ENCODE measurements at places on chromosomes 2 and 18. TPM values are rescaled to one million over a fixed set of nuclear protein-coding genes. Genes with fewer than 3 reads are reported as not detected.

DNA sequence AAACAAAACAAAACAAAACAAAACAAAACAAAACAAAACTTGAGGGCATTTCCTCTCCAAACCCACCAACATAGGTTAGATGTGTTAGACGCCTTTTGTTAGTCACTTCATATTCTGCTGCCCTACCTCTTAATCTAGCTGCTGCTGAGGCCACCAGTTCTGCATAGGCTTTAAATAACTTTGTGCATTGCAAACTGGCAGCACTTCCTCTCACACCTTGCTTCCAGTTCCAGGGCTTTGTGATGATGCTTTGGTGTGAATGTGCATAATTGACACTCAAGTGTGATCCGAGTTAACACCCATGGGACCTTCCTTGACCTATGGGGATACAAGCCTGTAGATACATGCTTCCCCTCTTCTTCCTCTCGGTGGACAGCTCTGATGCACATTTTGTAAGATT lies 2.3 kb upstream of the SERPINB11 start:
- DNase-seq, result no peak

Gene DNAJC10
- polyA plus RNA-seq, result 204 TPM

DNA sequence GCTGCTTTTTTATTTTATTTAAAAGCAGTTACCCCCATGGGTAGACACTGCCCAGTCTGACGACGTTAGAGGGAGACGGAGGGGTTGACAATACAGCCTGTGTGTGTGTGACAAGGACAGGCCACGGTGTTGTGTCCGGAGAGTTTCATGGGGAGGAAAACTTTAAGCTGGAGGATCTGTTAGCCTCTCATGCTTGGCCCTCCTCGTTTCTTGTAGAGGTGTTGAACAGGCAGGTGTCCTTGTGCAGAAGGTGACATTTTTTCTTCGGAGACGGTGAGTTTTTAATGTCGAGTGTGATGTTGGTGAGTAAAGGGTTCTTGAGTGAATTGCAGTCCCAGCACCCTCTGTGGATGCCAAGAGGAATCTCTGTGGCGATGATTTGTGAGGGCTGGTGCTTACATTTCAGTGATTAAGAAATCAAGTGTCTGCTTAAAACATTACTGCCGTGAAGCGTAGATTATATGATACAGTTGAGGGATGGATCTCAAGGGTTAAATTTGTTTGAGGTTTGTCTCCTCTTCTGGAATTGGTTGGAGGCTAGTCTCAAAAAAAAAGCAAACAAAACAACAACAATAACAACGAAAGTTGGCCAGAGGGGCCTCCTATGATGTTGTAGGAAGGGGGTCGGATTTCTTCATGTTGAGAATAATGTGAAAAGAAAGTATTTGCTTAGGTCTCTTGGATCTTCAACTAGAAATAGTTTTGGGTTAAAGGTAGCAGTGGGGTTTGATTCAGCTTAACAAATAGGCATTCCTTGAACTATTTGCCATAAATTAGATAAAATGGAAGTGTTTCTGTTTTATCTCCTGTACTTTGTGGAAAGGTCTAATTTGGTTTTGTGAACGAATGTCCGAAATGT lies 1.6 kb downstream of the NCOA1 start:
- no peak for DNase-seq

GRCh38 chr2:133607679-133608078 lies 39.4 kb upstream of the NCKAP5 start:
- DNase-seq, result no peak

DNA sequence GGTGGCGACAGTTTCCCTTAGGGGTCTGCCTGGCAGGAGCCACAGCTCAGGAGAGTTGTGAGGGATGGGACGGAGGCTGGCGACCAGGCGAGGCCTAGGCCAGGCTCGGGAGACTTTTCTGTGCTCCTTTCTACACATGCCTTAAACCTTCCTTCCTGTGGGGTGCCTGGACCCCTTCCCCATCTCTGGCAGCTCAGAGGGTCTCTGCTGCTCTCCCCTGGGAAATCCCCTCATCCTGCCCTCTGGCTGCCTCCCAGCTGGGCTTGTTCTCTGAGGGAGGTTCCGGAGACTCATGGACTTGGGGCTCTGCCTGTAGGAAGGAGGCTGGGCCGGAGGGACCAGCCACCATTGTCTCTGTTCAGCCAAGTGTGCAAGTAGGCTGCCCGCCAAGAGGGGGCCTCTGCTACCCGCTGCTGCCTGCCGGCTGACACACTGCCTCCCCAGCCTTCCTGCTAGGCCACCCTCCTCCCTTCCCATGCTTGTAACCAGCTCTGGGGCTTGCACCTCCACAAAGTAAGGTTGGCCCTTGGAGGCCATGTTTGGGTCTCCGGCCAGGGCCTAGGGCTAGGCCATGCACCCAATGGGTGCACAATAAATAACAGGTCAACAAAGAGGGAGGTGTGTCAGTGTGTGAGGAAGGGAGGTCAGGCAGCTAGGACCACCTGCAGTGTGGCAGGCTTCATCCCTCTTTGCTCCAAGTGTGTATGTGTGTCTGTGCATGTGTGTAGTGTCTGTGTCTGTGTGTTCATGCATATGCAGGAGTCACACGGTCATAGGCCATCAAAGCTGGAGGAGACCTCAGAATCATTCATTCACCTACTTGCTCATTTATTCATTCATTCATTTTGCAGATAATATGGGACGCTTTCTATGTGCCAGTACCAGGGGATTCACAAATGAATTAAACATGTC lies 28.8 kb downstream of the PSD4 start:
- DNase-seq, result no peak

Gene MEIS1
- polyA plus RNA-seq, result 100 TPM

DNA sequence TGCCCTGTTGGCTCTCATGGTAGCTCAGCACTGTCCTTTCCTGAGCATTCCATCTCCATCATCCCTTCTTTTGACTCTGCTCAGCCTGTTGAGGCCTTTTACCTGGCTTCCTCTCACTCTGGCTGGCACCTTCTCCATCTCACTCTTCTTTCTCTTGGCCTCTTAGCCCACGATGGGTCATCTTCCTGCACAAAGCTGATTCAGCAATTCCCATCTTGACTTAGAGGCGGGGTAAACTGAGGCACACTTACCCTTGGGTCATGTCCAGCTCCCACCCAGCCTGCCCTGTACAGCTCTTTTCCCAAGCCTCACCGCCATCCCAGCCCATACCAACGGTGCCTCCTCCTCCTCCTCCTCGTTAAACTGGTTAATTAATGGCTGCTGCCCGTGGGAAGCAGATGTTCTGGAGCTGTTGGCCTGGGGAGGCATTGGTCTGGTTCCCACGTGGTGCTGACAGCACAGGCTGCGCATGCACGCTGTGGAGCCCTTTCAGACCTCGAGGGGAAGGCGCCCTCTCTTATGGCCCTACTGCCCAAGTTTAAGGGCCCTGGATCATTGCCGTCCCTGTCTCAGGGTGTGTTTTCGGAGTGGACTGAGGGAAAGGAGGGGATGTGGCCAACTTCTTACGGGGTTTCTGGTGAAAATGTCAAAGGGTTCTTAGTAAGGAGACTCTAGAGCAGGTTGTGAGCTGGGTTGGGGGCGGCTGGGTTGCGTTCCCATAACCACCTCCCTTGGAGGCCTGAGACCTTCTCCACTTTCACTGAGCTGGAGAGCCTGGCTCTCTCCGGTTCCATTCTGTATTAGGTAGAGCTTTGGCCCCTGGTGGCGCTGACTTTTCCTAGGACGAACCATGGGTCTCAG lies 10.9 kb downstream of the WNT10A start:
- no peak for DNase-seq

DNA sequence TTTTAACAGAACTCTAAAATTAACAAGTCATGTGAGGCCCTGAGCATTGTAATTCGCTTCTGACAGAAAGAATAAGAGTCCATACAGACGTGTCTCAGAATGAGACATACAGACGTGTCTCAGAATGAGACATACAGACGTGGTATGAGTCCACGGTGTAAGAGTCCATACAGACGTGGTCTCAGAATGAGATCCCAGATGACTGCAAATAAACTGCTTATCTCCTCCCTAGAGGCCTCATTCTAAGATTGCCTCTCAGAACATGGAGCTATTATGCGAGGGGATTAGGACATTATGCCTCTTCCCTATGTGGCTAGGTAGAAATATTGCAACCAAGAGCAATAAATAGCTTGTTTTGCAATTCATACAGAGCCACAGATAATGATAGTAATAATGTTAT lies 63.9 kb downstream of the NEB start:
- no peak for DNase-seq

- DNase-seq, result no peak
Observed at GRCh38 chr2:54680397-54681041, 42.9 kb upstream of the EML6 start.

GRCh38 chr2:174836377-174836994 lies 72.2 kb upstream of the CHRNA1 start:
- no peak for DNase-seq

DNA sequence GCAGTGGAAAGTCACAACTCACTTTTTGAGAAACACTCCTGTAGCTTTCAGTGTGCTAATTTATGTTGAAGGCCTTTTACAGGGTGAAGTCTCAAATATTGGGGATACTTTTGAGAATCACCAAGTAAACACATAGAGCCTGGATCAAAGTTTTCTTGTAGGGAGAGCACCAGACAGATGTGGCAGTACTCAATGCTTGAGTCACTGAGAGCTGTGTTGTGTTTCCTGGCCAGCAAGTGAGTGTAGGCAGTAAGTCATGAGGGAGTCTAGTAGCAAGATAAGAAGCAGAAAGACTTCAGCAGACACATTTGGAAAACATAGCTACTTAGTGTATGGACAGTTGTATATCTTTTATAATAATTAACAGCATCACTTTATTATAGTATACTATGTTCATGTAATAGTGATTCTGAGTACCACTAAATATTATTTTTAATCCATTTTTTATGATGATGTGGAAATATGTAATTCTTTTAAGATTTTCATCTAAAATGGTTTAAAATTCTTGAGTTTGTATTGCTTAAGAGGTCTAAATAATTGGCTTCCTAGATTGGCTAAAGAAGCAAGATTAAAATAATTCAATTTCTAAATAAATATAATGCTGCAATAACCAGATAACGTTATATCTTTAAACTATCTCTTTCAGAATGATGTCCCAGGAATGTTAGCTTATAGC lies 12.8 kb downstream of the PSMD1 start:
- no peak for DNase-seq

DNA sequence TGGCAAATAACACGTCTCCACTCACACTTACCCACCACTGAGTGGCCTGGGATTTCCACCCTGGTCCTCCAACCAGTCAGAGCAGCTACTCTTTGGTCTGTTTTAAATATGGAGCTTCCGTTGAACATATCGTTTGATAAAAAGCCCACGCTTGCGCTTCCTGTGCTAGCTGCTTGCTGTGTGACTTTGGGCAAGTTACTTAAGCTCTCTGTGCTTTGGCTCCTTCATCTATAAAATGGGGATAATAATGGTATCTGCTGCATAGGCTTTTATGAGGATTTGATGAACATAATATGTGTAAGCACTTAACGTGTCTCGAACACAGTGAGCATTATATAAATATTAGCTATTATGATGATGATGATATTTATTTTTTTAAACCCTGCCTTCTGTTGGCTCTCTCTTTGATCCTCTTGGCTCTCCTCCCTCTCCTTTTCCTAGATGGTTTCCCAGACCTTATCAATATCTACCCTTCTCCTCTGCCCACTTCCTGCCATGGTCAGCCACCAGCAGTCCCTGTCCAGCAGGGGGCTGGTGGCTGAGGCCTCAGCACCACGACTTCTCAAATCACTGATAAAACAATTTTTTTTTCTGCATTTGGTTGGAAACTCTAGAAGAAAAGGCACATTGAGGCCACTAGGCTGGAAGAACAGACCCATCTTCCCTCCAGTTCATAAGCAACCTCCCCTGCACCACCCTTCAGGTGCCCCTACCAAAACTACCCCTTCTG lies 191.9 kb downstream of the LOXHD1 start:
- no peak for DNase-seq

GRCh38 chr2:190713471-190713870 lies 64.6 kb downstream of the NAB1 start:
- no peak for DNase-seq

DNA sequence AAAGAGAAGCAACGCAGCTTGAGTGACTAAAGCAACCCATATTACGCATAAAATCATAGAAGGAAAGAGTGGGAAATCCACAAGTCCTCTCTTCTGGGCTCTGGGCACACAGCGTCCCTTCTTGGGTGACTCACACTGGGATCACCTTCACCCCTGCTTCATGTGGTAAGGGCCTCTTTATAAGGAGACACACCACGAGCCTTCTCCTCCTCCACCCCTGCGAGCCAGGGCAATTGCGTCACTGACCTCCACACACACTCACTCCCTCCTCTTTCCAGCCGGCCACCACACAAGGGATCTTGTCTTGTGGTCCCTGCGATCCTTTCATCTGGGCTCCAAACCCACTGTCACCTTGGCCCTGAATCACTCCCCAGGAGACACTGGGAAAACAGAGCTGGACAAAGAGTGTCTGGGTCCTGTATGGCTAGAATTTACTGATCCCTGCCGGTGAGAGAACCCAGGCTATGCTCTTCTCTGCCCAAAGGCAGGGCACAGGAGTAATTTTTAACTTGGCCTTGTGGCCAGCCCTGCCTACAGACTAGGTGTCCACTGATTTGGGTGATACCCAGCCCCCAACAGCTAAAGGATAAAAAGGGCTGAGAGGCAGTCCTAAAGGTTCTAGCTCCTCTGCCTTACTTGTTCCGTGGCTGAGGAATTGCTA lies 35.3 kb downstream of the NHEJ1 start:
- DNase-seq, result no peak

DNA sequence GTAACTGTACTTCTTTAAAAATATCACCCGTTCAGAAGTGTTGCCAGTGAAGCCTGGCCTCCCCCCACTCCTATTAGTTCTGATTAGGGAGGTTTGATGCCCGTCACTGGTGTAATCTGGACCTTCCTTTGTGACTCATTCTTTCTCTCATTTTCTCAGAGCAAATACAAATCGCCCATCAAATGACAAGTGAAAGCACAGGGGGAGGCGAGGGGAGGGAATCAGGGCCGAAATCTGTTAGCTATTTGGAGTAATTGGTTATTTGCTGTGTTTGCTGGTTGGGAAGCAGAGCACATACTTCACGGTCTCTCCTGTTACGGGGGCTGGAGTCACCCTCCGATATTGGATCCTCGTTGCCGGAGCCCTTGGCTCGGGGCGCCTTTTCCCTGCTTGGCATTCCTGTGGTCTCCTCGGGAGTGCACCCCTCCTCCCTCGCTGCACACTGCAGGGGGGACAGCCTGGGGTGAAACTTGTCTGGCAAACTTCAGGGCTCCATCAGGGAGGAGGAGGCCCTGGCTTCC lies 178.1 kb downstream of the DYSF start:
- DNase-seq, result no peak

- no peak for DNase-seq
Observed at GRCh38 chr2:25297738-25298137, 44.0 kb downstream of the DNMT3A start.

DNA sequence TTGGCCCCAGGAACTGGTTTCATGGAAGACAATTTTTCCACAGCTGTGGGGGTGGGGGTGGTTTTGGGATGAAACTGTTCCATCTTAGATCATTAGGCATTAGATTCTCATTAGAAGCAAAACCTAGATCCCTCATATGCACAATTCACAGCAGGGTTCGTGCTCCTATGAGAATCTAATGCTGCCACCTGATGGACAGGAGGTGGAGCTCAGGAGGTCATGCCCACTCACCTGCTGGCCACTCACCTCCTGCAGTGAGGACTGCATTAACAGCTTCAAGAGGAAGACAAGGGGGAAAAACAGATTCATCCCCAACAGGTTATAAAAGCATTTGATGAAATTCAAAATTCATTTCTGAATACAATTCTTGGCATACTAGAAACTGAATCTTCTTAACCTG lies 38.5 kb downstream of the THAP4 start:
- no peak for DNase-seq

GRCh38 chr18:79071503-79072210 lies 2.5 kb downstream of the ATP9B start:
- DNase-seq, result no peak

- no peak for DNase-seq
Observed at GRCh38 chr2:238225911-238226697, 13.7 kb downstream of the HES6 start.

Gene PDCD1
- 0.40 TPM for polyA plus RNA-seq

Gene AFF3
- 23.4 TPM for polyA plus RNA-seq

Gene SLC4A5
- 3.1 TPM for polyA plus RNA-seq
